ENCODE measurements at places on chromosomes 16 and 17.
A peak's percentile ranks its signal among the peaks of the same experiment; 100 is the strongest.

- no peak for DNase-seq
Observed at GRCh38 chr17:58265902-58266875, 14.5 kb downstream of the MPO start.

DNA sequence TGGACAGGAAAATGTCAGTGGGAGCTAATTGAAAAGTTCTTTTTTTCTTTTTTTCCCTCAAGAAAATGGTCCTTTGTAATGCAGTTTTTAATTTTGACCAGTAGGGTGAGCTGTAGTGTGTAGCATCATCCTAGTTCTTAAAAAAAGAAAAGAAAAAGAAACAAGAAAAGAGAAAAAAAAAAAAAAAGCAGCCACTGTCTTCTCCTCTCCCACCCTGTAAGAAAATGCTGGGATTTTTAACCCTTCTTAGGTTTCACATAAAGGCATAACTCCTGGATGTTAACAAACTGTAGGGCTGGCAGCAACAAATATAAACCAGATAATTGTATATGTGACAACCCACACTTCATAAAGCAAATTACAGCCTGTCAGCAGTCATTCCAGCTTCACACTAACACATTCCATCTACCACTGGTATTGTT lies 78.1 kb downstream of the SKAP1 start:
- DNase-seq, result no peak

DNA sequence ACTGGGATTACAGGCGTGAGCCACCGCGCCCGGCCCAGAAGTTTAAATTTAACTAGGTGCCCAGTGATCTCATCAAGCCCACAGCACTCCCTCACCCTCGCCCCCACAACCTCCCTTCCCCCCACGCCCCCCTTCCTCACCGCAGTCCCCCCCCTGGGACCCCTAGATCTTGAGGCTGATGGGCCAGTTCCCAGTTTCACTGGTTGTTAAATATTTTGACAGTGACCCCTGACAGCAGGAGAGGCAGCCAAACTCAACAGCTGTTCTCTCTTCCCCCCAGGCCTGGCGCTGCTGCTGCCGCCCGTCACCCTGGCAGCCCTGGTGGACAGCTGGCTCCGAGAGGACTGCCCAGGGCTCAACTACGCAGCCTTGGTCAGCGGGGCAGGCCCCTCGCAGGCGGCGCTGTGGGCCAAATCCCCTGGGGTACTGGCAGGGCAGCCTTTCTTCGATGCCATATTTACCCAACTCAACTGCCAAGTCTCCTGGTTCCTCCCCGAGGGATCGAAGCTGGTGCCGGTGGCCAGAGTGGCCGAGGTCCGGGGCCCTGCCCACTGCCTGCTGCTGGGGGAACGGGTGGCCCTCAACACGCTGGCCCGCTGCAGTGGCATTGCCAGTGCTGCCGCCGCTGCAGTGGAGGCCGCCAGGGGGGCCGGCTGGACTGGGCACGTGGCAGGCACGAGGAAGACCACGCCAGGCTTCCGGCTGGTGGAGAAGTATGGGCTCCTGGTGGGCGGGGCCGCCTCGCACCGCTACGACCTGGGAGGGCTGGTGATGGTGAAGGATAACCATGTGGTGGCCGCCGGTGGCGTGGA lies 15.6 kb downstream of the QPRT start:
- no peak for DNase-seq

DNA sequence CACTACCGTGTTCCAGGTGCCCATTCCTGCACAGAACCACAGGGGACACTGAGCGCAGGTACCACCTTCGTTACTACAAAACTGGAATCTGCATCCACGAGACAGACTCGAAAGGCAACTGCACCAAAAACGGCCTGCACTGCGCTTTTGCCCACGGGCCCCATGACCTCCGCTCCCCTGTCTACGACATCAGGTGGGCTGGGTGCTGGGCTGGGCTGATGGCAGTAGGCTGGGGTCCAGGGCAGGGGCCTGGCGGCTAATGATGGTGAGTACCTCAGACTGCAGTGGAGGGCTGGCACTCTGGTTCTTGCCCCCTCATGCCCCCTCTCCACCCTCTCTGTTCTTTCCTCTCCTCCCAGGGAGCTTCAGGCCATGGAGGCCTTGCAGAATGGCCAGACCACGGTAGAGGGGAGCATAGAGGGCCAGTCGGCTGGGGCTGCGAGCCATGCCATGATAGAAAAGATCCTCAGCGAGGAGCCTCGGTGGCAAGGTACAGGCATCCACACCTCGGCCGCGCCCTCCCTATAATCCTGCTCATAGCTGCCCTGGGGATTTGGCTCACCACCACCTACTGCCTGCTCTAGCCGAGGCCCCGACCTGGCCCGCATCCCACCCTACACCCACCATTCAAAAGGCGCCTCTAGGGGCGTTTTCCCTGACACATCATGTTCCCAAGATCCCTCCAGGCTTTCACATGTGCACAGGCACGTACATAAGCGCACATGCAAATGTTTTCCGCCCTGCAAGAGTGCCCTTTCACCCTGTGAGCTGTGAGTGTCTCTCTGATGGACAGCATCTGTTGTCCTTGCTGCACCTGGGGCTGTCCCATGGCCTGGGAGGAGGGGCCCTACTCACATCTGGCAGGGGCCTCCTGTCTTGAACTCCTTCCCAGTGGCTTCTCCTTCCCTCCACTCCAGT lies 27.7 kb downstream of the UNK start:
- DNase-seq, result no peak

DNA sequence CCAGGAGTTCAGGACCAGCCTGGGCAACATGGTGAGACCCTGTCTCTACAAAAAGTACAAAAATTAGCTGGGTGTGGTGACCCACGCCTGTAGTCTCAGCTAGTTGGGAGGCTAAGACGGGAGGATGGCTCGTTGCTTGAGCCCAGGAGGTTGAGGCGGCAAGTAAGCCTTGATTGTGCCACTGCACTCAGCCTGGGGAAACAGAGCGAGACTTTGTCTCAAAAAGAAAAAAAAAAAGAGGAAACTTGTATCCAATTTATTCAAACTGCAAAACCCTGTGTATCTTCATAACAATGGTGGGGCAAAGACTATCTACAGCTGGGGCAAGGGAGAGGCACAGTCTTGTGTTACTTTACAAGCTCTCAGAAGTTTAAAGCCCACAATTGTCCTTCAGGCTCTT lies 21.5 kb downstream of the GRB7 start:
- DNase-seq, result no peak

DNA sequence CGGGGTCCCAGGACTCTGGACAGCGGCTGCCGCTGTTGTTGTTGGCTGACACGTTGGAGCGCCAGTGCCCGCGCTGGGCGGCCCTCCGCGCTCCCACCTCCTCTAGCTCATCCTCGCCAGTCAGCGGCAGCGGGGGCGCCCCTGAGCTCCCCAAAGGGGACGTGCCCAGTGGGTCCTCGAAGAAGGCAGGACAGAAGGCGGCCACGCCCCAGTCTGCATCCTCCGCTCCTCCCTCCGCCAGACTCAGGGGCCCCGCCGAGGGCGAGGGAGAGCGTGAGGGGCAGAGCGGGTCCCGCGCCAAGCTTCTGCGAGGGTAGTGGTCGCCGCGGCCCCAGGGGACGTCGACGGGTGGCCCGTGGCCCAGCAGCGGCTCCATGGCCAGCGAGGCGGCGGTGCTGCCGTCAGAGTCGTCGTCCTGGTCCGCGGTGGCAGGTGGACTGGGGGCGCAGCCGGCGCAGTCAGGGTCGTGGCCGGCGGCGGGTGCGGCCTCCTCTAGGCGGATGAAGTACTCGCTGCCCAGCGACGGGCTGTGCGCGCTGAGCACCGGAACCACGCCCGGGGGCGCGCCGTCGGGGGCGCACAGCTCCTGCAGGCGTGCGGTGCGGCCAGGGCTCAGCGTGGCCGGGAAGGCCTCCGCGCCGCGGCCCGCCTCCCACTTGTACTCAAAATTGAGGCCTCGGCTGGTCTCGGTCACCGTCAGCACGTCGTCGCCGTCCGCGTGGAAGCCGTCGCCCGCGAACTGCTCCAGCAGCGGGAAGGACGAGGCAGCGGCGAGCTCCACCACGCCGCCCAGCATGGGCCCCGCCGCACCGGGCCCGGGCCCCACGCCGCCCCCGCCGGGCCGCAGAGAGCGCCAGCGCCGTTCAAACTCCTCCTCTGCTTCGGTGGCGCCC lies 43.2 kb upstream of the PVALEF start:
- DNase-seq, result no peak

- DNase-seq, result no peak
Observed at GRCh38 chr17:62757500-62757951, 50.6 kb downstream of the MARCHF10 start.

GRCh38 chr17:44186307-44187130 lies at the start of gene TMUB2:
Gene TMUB2 (plus strand): TSS chr17:44186972. CDS start chr17:44187709, 737 bp downstream.
- DNase-seq, result peak; percentile 99

DNA sequence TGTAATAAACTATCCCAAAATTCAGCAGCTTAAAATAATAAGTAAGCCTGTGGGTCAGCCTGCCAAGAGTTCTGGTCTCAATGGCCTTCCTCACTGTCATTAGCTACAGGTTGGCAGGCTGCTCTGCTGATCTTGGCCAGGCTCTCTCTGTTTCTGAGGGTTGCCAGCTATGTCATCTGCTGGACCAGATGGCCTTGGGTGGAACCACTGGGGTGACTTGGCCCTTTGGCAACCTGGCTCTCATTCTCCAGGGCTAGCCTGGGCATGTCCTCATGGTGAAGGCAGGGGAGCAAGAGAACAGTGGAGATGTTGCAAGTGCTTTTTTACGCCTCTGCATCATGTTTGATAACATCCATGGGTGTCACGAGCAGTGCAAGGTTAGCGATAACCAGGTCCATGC lies 13.9 kb downstream of the ITGAM start:
- no peak for DNase-seq

DNA sequence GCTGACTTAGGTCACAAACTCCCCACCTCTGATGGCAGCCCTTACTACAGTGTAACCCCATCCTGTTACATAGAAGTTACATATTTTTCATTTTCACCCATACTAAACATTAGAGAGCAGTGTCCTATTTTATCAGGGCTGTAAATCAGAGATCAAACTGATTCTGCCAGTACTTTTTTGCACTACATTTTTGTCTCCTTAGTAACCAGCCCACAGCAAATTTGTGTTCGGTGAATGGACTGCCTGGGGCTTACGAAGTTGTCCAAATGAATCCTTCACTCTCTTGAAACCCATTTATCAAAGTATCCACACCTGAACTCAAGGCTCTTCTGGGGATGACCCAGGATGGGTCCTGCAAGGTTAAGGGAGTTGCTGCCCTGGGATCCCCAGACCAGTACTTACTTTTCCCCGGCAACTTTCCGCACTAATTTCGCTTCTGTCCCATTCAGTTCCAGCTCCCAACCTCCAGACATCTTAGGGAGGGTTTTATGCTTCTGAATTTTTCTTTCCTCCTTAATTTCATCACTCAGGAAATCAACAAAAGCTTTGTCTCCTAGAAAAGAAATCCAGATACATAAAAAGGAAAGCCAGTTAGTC lies 1.1 kb downstream of the C1QBP start:
- DNase-seq, result no peak

DNA sequence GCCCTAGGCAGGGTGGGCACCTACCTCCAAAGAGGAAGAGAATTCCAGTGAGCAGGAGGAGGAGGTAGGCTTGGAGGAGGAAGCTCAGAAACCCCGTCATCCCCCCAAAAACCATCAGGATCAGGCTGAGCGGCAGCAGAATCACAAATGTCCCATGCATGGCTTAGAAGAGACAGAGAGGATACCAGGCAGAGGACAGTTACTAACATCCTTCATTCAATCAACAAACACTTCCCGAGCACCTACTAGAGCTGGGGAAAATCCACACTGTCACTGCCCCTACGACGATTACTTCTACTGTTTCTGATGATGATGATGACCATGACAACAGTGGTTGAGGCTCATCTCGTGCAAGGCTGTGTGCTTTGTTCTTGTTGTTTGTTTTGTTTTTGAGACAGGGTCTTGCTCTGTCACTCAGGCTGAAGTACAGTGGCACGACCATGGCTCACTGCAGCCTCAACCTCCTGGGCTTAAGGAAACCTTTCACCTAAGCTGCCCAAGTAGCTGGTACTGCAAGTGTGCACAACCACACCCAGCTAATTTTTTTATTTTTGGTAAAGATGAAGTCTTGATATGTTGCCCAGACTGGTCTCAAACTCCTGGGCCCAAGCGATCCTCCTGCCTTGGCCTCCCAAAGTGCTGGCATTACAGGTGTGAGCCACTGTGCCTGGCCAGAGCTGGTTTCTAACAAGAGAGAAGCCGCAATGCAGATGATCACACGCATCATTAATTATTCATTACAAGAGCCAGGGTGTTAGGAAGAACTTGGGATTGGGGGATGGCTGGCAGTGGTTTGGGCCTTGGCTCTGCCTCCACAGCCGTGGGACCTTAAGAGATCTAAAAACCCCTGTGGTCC lies 18.0 kb downstream of the TMEM114 start:
- no peak for DNase-seq

GRCh38 chr17:58271216-58271931 lies 9.4 kb downstream of the MPO start:
- DNase-seq, result no peak

DNA sequence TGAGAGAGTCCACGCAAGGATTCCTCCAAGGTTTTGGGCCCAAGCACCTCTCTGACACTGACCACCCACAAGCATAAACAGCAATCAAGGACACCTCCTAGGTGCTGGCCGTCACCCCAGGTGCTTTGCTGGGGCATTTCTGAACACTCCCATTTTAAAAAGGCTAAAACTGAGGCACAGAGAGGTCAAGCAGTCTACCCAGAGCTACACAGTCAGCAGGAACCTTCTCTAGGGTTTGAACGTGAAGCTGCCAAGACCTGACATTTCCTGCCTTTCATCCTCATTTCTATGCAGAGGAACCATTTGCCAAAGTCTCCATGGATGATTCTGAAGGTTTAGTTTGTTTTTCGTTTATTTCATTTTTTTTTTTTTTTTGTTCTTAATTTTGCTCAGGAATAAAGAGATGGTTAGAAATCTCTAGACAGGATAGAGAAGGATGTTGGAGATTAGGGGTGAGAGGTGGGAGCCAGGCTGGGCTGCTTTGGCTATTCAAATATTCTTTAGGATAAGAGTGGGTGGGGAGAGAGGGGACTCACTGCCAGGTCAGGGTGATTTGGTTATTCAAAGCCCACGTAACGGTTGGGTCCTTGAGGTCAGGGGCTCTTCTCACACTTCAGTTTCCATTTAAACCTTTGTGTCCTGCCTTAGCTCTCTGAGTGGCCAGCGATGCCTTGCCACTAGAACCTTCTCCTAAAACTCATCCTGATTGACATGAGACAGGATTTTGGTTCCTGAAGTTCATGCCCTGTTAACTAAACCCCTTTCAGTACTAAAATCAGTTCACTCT lies 6.2 kb downstream of the PLCG2 start:
- DNase-seq, result no peak
